HS-5 (cell line): ENCODE measurements at places on chromosomes 4 and X.
A peak's percentile ranks its signal among the peaks of the same experiment; 100 is the strongest.

- peak; percentile 26 for DNase-seq
Observed at GRCh38 chr4:57136281-57136680, 26.1 kb upstream of the IGFBP7 start.

GRCh38 chrX:6694977-6695376 lies 160.1 kb upstream of the VCX3A start:
- DNase-seq = no peak

DNA sequence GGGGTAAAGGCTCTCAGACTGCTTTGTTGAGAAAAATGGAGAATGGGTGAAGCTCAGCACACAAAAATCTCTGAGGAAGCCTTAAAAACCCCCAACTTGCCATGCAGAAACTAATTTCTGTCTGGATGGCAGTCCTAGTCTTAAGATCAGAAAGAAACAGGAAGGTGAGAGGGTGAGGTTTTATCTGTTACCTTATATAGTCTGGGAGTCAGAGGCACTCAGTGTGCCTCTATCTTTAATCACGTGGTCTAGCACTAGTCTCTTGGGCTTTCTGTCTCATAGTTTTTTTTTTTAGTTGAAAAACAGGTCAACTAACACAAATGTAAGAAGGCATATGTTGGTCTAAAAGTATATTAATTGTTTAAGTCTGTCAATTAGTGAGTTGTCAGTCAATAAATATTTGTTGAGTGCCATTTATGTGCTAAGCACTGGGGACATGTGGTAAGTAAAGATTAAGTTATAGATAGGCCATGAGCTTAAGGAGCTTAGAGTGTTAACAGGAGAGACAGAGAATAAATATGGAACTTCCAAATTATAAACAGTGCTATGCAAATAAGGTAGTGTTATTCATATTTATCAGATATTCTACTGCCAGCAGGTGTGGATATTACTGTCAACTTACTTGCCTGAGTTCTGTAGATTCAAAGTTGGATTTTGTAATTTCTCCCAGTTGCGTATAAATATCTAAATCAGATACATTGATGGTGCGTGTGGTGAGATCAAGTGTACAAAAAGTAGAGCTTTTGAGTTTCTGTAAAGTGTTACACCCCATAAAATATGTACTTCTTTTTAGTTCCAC lies 7.0 kb downstream of the CYBB start:
- no peak for DNase-seq

DNA sequence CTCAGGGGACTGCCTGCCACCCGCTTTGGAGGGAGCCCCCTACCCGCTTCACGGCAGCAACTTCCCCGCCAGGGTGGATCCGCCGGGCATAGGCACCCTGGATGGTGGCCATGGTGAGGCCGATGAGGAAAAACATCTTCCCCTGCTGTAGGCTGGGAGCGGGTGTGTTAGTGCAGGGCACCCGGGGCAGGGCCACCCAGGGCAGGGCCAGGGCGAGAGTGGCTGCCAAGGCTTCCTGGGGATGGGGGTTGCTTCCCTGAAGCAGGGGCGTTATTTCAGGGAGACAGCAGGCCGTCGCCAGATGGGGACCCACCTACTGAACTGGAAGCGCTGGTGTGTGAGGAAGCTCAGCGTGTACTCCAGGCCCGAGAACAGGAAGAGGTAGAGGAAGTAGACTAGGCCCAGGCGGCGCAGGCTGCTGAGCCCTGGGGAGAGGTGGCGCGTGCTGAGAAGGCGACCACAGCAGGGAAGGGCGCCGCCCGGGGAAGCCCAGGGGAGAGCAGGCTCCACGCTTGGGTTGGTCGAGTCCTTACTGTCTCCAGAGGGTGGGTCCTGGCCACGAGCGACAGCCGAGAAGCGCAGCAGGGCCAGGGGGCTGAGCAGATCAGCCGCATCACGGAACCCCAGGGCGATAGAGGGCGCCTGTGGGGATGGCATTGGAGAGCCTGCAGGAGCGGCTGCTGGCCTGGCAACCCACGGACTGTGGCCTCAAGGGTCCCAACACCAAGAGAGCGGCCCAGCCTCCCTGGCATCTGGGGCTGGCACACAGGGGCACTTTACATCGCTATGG lies 31.5 kb downstream of the NOP14 start:
- DNase-seq = no peak

DNA sequence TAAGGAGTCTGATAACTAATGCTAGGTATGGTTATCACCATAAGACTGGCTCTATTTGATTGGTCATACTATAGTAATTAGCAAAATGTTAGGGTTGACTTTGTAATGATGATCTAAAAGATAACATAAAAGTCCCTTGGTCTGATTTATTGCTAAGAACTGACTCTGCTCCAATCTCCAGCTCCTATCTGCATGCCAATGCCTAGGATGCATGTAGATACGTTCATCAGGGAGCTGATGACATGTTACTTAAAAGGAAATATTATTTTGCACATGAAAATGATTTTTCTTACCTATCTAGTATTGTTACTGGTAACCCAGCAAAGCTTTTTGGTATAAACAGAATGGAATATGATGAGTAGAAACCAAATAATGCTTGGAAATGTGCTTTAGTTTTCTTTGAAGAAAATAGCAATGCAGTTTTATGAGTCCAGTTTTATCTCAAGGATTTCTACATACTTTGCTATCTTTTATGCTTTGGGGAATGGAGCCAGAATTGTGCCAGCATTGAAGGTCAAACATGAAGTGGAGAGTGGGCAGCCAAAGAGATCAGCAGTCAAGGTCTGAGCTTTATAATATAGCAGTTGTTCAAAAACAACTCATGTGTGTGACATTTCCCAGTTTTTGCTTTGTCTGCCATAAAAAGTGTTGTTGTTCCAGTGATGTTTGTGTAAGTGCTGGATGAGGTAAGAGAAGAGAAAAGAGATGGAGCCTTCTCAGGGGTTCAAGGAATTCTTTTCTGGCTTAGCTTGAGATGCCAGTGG lies 121.0 kb downstream of the ARHGAP24 start:
- no peak for DNase-seq

DNA sequence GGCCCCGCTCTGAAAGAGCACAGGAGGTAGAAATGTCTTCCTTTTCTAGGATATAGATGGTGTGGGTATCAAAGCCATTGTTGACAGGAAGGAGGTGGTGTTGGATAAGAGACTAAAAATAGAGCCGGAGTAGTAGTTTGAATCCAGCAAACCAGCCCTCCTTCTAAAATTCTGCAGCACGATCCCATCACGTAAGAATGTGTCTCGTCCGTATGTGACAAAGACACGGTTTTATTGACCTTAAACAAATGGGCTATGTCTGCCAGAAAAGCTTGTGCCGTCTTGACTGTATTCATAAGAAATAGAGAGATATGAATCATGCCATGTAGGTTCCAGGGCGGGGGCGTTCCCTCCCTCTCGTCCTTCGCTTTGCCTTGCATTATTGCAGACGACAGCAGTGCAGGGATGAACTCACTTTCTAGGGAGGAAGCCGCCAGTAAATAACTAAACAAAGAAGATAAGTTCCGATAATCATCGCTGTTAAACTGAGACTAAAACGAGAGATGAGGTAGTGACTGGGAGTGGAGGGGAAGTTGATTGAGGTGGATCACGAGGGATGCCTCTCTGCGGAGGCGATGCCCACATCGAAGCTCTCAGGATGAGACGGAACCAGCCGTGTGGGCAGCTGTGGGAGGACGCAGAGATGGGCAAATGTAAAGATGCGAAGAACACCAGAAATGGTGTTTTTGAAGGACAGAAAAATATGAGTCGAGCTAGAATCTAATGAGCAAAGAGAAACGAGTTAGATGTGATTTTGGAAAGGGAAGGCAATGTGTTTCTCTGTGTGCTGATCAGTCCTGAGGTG lies 3.4 kb downstream of the TENM3 start:
- no peak for DNase-seq

GRCh38 chr4:55124322-55125076 lies 896 bp downstream of the KDR start:
- DNase-seq = no peak

GRCh38 chr4:139860435-139861024 lies 194.9 kb downstream of the MGST2 start:
- DNase-seq = no peak

DNA sequence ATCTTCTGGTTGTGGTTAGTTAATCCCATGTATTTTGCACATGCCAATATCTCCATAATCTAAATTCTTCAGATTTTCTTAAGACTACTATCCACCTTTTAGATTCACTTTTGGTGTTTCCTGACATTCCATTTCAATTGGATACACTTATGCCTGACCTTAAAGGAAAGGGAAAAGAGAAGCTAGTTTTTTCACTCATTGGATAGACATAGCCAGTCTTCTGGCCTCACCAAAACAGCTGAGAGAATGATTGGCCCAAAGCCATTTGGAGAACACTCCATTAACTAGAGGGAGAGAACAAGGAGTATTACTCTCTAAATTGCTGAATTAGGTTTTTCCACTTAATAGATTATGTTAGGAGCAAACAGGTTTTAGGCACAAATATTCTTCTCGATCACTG lies 4.0 kb downstream of the PRPS1 start:
- DNase-seq = no peak

DNA sequence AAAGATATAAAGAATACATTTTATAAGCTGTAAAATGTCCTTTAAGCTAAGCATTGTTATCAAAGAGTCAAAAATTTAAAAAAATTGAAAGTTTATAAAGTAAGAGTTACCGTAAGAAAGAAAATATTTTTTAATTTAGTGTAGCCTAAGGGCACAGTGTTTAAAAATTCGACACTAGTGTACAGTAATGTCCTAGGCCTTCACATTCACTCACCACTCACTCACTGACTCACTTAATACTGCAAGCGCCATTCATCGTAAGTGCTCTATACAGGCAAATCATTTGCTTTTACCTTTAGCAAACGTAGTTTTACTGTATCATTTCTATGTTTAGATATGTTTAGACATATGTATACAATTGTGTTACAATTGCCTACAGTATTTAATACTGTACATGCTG lies 20.2 kb downstream of the GLRA3 start:
- DNase-seq = no peak

GRCh38 chrX:8783097-8783713 lies 18.0 kb downstream of the FAM9A start:
- DNase-seq = no peak

- no peak for DNase-seq
Observed at GRCh38 chr4:870951-871350, 45.0 kb upstream of the CPLX1 start.

- no peak for DNase-seq
Observed at GRCh38 chr4:182895791-182896292, 21.3 kb downstream of the DCTD start.

DNA sequence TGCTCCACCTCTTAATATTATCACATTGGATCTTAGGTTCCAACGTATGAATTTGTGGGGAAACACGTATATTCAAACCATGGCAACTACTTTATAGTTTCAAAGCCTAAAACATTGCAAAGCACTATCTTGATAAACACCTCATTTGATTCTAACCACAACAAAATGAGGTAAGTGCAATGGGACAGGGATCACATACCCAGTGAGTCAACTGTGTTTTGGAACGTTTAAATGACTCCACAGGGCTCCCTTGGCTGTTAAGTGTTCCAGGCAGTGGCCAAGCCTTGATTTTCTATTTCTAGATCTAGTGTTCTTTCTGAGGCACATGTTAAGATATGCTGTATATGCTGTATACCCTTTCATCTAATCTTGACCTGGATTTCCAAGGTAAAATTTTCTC lies 54.5 kb upstream of the C1QTNF7 start:
- DNase-seq = no peak
